Testis (tissue), 5 donors: ENCODE measurements at places on chromosomes 4 and X. TPM values are rescaled to one million over a fixed set of nuclear protein-coding genes. Genes with fewer than 3 reads are reported as not detected.

GRCh38 chrX:19121898-19122640, at the start of gene ADGRG2:
ADGRG2 (minus strand) TSS chrX:19122468; CDS start chrX:19068834, 53,634 bp downstream.
- DNase-seq, result peak; percentile 13
- no peak within 1 kb of the TSS for H3K27ac ChIP-seq
- H3K27me3 ChIP-seq, result no peaks in the 10 kb centered on the region
- H3K4me1 ChIP-seq, result no peaks in the 10 kb centered on the region

DNA sequence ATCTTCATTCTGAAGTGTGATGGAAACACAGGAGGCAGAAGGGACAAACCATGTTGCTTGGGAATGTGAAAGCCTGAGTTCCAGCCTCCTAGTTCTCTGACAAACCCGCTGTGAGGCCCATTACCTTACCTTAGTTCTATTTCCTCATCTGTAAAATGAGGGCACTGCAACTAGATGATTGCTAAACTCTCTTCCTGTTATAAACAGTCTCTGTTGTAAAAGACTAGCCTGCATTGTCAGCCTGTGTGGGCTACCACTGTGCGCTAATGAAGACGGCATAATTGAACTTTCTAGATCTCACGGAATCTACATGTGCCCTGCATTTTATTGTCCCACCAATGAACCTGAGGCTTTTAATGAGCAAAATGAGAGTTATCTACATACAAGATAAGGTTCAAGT, 147.2 kb downstream of the AFF2 start:
- H3K36me3 ChIP-seq, result no peaks in the 10 kb centered on the region
- no peak for DNase-seq
- H3K4me1 ChIP-seq, result no peaks in the 10 kb centered on the region
- no peak overlapping the region for H3K27ac ChIP-seq
- H3K4me3 ChIP-seq, result no peak overlapping the region

DNA sequence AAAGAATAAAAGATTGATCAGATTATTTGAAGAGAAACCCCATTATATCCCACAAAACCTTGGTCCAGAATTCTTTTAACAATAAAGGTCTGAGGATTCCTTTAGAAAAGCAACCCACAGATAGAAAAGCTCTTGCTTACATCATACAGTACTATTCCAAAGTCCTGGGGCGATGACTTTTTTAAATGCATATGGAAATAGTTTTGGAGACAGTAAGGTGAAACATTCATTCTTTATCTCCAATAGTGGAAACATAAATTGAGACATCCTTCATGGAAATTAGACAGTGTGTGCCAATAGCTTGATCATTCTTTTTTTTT, 85.7 kb upstream of the UCP1 start:
- no peak overlapping the region for H3K4me3 ChIP-seq
- no peak for DNase-seq
- H3K27ac ChIP-seq, result no peak overlapping the region
- no peaks in the 10 kb centered on the region for H3K27me3 ChIP-seq

DNA sequence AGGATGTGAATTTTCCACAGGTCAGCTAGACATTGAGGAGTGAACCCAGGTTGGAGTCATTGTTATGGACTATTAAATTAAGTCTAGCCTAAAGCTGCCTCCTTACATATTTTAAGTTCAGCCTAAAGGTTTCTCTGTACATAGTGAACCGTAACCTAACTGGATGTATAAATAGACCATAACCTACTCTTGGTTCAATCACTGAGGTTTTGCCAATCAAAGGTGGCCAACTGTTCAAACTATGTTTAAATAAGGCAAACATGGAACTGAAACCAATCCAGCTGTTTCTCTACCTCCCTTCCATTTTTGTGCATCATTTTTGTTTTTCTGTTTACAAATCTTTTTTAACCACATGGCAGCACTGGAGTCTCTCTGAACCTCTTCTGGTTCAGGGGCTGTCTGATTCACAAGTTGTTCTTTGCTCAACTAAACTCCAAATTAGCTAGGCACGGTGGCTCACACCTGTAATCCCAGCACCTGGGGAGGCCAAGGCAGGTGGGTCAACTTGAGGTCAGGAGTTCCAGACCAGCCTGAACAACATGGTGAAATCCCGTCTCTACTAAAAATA, 43.9 kb upstream of the SFRP2 start:
- H3K27me3 ChIP-seq, result no peaks in the 10 kb centered on the region
- H3K4me3 ChIP-seq, result no peak overlapping the region
- no peak overlapping the region for H3K27ac ChIP-seq

GRCh38 chr4:22607382-22607781, 85.4 kb upstream of the GBA3 start:
- H3K27me3 ChIP-seq, result no peaks in the 10 kb centered on the region
- DNase-seq, result peak; percentile 60
- no peak overlapping the region for H3K27ac ChIP-seq
- no peaks in the 10 kb centered on the region for H3K4me1 ChIP-seq
- H3K36me3 ChIP-seq, result no peaks in the 10 kb centered on the region

GRCh38 chr4:19329631-19330030, 922.1 kb upstream of the SLIT2 start:
- no peak overlapping the region for H3K27ac ChIP-seq
- H3K4me3 ChIP-seq, result no peak overlapping the region
- H3K36me3 ChIP-seq, result no peaks in the 10 kb centered on the region
- H3K27me3 ChIP-seq, result no peaks in the 10 kb centered on the region
- DNase-seq, result no peak
- H3K4me1 ChIP-seq, result no peaks in the 10 kb centered on the region

- no peak for DNase-seq
- H3K27me3 ChIP-seq, result no peaks in the 10 kb centered on the region
- no peaks in the 10 kb centered on the region for H3K36me3 ChIP-seq
- no peak overlapping the region for H3K4me3 ChIP-seq
- H3K27ac ChIP-seq, result no peak overlapping the region
- no peaks in the 10 kb centered on the region for H3K4me1 ChIP-seq
These were observed 18.6 kb downstream of the AFM start for GRCh38 chr4:73499996-73500765.

GRCh38 chr4:105666693-105667092, 41.8 kb downstream of the INTS12 start:
- no peak overlapping the region for H3K4me3 ChIP-seq
- H3K4me1 ChIP-seq, result no peaks in the 10 kb centered on the region
- H3K36me3 ChIP-seq, result no peaks in the 10 kb centered on the region
- DNase-seq, result no peak
- no peaks in the 10 kb centered on the region for H3K27me3 ChIP-seq

DNA sequence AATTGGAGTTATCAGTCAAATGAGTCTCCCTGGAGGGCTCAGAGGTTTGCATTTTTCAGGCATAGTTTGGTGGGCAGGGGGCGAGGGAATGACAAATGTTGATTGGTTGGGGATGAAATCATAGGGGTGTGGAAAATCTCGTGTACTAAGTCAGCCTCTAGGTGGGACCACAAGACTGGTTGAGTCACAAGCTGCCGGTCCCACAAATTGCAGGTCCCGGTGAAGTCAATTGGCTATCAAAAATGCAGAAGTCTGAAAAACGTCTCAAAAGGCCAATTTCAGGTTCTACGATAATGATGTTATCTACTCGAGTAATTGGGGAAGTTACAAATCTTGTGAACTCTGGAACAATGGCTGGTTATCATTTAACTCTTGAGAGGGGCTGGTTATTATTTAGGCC, 98.8 kb upstream of the DHX15 start:
- H3K36me3 ChIP-seq, result no peaks in the 10 kb centered on the region
- H3K27me3 ChIP-seq, result no peaks in the 10 kb centered on the region
- no peak overlapping the region for H3K27ac ChIP-seq
- no peak overlapping the region for H3K4me3 ChIP-seq

DNA sequence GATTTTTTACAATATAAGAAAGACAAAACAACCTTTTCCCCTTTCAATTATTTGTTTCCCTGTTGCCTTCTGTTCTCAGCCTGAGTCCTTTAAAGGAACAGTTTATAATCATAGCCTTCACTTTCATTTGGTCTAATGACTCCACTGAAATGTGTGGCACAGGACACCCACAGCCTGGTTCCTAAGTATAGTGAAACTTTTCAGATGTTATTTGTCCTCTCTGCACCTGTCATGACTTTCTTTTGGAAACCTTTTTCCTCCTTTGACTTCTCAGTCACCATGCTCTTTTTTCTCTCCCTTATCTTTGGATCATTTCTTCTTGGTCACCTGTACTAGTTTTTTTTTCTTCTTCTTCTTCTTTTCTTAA, 237.8 kb upstream of the ANXA3 start:
- H3K4me3 ChIP-seq, result no peak overlapping the region
- H3K27ac ChIP-seq, result no peak overlapping the region
- no peak for DNase-seq

- no peaks in the 10 kb centered on the region for H3K4me1 ChIP-seq
- H3K27ac ChIP-seq, result no peak overlapping the region
- no peaks in the 10 kb centered on the region for H3K36me3 ChIP-seq
- H3K4me3 ChIP-seq, result no peak overlapping the region
- no peaks in the 10 kb centered on the region for H3K27me3 ChIP-seq
These were observed 78.1 kb downstream of the BMP15 start for GRCh38 chrX:50988649-50989048.

DNA sequence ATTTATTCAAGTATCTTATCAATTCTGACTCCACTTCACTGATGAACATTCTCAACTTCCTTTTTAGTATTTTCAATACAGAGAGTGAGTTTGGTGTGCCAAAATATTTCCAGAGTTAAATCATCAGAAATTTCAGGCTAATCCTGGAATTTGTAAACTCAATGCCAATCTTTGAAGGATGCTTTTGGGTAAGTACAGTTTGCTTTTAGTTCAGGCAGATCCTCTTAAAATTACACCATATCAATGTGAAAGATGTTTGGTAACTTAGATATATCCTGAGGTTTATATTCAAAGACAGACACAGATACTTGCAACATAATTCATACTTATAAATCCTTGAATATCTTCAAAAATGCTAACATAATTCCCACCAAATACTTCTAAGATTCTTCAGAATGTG, 76.0 kb upstream of the FAM47B start:
- DNase-seq, result no peak
- no peaks in the 10 kb centered on the region for H3K4me1 ChIP-seq
- H3K27me3 ChIP-seq, result no peaks in the 10 kb centered on the region
- H3K36me3 ChIP-seq, result no peaks in the 10 kb centered on the region

- no peaks in the 10 kb centered on the region for H3K36me3 ChIP-seq
- no peaks in the 10 kb centered on the region for H3K27me3 ChIP-seq
- DNase-seq, result no peak
- H3K4me3 ChIP-seq, result no peak overlapping the region
- H3K4me1 ChIP-seq, result no peaks in the 10 kb centered on the region
- H3K27ac ChIP-seq, result no peak overlapping the region
These were observed 69.6 kb upstream of the CXorf66 start for GRCh38 chrX:140034916-140035315.

DNA sequence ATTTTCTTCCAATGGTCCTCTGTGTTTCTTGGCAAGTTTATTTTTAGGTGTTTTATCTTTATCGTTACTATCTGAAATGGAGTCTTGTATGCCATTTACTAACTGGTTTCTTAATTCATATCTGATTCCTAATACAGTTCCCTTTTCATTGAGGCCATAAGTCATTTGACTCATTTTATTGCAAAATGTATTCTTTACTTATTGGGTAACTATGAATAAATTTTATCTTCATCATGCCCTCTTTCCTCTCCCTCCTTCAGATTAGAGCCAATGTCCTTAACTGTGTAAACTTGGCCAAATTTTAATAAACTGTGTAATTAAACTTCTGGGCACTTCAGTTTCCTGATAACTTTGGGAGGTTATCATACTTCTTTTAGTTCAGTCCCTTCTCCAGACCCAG, 19.3 kb upstream of the MSMO1 start:
- H3K27me3 ChIP-seq, result no peaks in the 10 kb centered on the region
- H3K4me1 ChIP-seq, result no peaks in the 10 kb centered on the region
- no peak for DNase-seq
- H3K27ac ChIP-seq, result no peak overlapping the region

DNA sequence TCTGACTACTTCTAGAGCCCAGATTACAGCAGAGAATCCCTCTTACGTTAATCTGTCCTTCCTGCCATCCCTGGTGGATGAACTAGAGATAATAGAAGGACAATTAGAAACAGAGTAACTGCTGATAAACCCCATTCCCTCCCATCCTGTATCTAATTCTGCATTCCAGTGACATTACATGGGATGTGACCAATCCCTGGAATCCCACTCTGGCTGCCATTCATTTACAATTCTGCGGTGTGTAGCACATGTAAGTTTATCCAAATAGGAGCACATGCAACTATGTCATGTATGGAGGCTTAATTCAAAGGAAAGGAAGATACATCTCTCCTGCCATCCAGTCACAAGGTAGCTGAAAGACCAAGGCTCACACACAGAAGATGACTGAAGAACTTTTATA, 339.5 kb downstream of the GPAT3 start:
- H3K27ac ChIP-seq, result no peak overlapping the region
- H3K27me3 ChIP-seq, result no peaks in the 10 kb centered on the region
- H3K36me3 ChIP-seq, result no peaks in the 10 kb centered on the region
- no peak overlapping the region for H3K4me3 ChIP-seq

Gene PAGE4
- 1.8 TPM for total RNA-seq

Gene SYP
- 3.4 TPM for total RNA-seq

Gene PRRG3
- 1.7 TPM for total RNA-seq

Gene SLC6A14
- total RNA-seq, result not detected
